ENCODE measurements at places on chromosomes 5 and 9.

- DNase-seq = no peak
Observed at GRCh38 chr5:171272996-171273970, 35.8 kb upstream of the TLX3 start.

DNA sequence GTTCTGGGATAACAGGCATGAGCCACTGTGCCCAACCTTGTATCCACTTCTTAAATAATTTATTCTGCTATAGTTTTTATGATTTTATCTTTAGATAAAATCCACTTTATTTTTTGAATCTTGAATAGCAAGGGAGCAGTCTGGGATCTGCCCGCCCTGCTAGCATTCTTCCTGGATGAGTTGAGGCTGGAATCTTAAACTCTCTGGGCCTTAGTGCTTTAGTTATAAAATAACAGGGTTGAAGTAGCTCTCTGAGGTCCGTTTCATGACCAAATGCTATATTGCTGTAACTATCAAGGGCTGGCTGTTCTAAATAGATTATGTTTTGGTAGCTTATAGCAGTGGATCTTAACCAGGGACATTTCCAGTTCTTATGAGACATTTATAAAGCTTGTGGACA is 20.8 kb downstream of the ACER2 start:
- DNase-seq = no peak

GRCh38 chr5:181186022-181186421 is 19.0 kb downstream of the TRIM7 start:
- no peak for DNase-seq

- DNase-seq = no peak
Observed at GRCh38 chr9:30258094-30258493, 2126.3 kb upstream of the ACO1 start.

DNA sequence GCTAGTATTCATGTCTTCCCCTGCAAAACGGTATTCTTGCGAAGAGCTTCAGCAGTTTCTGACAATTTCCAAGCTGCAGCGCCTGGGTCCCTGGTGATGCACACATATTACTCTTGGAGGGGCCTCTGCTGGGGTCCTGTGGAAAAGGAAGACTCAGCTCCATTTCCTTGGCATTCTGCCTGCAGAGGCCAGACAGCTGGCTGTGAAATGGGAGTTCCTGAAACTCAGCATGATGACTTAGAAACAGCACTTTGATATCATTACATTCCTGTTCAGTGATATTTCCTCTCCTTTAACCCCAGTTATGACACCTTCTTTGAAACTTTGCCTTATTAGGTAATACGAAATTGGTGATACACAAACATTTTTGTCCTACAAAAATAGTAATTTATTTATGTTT is 98.5 kb downstream of the APBA1 start:
- no peak for DNase-seq

- peak; percentile 70 for DNase-seq
Observed at GRCh38 chr5:138975098-138975847, 100.1 kb upstream of the LRRTM2 start.

GRCh38 chr9:109311731-109312130 is 9.1 kb downstream of the EPB41L4B start:
- no peak for DNase-seq

- DNase-seq = no peak
Observed at GRCh38 chr9:100459963-100460362, 13.0 kb upstream of the TMEFF1 start.

GRCh38 chr9:31774571-31774970 is 609.9 kb upstream of the ACO1 start:
- DNase-seq = no peak

All from dorsolateral prefrontal cortex (tissue), 122 donors.